ENCODE measurements at places on chromosomes 6 and 20.

- no peak for DNase-seq
Measured at GRCh38 chr6:3592371-3592941, 135.6 kb upstream of the SLC22A23 start.

- DNase-seq: no peak
Measured at GRCh38 chr20:33927724-33928123, 66.0 kb upstream of the RALY start.

DNA sequence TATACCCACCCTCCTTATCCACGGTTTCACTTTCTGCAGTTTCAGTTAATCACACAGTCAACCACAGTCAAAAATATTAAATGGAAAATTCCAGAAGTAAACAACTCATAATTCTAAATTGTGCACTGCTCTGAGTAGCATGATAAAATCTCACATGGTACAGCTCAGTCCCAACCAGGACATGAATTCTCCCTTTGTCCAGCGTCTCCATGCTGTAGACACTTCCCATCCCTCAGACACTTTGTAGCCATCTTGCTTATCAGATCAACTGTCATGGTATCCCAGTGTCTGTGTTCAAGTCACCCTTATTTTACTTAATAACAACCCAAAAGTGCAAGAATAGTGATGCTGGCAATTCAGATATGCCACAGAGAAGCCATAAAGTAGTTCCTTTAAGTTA lies 94.7 kb downstream of the PDE10A start:
- no peak for DNase-seq

DNA sequence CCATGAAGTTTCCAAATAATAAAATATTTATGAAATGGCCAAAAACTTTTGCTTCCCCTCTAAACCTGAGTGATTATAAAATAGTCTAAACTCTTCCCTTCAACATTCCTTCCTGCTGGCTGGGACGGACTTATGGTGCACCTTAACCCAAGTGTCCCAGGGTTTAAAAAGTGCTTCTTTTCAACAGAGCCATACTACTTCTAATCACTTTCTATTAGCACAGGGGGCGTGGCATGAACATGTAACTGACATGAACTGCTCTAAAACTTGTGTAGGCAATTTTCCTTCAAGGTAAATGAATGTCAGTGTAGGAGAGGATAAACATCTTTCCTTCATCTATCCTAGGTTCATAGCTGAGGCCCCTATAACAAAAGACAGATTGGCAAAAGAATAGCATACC lies 163.6 kb upstream of the RIMS1 start:
- DNase-seq: no peak

GRCh38 chr6:154134471-154135147 lies 95.6 kb downstream of the OPRM1 start:
- DNase-seq: no peak

DNA sequence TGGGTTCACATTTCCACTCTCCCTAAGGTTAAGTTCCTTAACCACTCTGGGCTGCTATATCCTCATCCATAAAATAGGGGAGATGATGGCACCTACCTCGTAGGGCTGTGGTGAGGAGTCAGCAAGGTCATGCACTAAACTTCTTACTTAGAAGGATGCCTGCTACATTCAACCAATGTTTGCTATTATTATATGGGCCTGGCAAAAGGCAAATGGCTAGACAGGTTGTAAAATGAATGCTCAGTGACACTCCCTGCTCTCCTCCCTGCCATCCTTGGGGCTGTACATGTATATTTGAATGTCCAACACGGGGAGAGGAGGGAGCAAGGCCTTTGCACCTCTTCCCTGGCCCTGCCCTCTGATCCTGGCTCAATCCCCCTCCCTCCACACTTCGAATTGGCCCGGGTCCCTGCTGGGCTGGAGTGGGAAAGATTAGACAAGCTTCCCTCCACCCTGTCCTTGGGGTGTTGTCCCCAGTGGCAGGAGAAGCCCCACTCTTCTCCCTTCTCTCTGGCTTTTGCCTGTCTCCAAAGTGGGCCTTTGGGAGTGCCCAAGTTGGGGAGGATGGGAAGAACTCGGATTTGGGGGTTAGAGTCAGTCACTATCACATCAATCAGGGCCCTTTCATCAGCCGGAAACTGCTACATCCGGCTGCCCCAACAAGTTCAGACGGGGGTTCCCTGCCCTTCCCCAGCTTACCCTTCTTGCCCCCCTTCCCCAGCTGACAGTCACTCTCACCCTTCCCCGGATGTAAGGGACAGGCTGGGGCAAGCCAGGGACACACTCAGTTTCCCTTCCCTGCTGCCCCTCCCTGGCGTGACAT lies 36.3 kb upstream of the VEGFA start:
- peak; percentile 12 for DNase-seq

DNA sequence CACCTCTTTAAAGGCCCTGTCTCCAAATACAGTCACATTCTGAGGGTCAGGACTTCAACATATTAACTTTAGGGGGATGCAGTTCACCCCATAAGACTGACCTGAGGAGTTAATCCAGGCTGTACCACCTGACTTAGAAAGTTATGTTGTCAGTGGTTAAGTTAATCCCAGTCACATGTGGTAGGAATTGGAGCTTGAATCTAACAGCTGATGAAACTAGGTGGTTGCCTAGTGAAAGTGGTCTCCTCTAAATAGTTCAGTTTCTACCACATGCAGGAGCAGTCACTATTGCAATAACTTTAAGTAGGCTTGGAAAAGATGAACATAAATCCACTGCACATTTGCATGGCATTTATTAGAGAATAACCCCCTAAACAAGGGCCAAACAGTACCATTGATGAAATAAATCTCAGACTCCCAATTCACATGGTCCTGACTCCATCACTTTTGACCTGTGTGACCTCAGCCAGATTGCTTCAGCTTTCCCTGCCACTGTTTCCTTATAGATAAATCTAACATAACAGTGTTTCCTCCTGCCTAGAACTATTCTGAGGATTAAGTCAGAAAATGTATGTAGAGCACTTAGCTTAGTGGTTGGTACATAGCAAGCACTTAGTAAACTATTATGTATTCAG lies 20.1 kb downstream of the SAMD5 start:
- DNase-seq: no peak

- DNase-seq: no peak
Measured at GRCh38 chr20:17646209-17646960, 35.7 kb downstream of the RRBP1 start.

DNA sequence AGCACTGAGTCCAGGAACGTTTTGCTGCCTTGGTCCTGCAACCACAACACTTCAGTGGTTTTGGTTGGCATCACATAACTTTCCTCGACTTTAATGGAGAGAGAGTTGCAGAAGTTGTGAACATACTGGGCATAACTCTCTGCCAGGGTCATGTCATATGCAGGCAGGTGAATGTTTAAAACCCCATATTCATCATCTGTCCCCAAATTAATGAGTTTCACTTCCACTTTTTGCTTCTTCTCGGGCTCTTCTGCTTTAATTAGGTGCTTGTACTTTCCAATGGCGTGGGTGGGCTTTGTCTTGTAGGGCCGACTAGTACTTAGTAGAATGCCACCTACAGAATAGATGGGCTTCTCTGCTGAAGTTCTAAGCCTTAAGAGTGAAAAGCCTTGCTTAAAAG lies 45.2 kb upstream of the TFAP2A start:
- no peak for DNase-seq

DNA sequence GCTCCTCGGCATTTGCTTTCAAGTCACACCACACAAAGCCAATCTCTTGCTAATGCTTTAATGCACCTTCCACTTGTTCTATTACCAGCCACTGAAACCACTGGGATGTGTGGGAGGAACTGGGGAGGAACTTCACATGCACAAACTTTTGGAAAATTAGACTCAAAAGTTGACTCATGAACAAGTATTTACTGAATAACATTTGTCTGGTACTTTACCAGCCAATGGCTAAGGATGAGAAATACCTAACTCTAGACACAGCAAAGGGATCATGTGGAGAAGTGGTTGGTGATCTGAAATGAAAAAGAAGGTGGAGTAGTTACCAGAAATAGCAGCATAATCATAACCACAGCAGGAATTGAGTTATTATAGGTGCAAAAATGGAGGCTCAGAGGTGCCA lies 554.0 kb upstream of the NOX3 start:
- DNase-seq: no peak

DNA sequence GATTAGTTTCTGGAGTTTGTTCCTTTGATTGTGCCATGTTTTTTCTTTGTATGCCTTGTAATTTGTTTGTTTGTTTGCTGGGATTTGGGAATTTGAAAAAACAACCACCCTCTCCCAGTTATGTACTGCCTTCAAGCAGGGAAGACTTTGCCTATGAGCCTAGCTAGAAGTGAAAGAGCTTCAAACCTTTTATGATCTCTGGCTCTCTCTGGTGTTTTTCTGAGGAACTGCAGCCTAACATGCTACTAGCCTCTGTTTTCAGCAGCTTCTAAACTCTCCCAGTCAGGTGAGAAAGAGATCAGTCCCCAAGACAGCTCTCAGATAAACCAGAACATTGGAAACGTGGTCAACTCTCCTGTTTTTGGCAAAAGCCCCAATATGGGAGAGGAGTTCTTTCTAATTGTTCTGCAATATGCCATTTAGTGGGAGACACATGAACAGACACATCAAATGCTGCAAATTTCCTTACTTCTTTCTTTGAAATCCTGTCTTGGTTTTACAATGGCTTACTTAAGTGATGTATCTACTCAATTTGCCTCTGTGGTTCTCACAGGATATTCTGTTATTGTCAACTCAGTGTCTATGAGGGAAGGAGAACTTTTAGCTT lies 58.9 kb upstream of the SERINC1 start:
- DNase-seq: no peak

DNA sequence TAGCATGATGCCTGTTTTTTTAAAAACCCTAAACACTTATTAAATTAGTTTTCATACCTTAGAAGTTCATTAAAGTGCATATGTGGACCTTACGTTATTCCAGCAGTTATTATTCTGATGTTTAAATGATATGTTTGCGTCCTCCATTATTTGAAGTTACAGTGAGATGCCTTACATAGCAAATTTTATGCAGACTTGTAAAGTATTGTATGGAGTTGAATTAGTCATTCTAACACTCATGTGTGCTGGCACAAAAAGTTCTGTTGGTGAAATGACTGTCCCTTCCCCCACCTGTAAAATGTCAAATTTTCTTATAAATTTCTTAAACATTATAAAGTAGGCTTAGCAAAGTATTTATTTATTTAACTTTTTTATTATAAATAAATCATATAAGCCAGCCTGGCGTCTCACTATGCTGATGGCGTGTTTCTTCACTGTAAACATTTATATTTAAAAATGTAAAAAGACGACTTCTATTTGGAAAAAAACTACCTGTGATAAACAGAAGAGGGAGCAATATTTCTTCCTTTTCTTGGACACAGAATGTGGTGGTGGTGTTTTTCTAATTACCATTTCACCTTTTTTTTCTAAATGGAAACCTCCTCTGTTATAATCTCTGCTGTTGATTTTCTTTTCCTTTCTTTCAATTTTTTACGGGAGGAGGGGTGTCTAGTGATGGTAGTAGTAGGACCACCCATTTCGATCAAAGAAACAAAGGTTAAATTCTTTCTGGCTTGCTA lies 155.4 kb downstream of the RFPL4B start:
- no peak for DNase-seq

DNA sequence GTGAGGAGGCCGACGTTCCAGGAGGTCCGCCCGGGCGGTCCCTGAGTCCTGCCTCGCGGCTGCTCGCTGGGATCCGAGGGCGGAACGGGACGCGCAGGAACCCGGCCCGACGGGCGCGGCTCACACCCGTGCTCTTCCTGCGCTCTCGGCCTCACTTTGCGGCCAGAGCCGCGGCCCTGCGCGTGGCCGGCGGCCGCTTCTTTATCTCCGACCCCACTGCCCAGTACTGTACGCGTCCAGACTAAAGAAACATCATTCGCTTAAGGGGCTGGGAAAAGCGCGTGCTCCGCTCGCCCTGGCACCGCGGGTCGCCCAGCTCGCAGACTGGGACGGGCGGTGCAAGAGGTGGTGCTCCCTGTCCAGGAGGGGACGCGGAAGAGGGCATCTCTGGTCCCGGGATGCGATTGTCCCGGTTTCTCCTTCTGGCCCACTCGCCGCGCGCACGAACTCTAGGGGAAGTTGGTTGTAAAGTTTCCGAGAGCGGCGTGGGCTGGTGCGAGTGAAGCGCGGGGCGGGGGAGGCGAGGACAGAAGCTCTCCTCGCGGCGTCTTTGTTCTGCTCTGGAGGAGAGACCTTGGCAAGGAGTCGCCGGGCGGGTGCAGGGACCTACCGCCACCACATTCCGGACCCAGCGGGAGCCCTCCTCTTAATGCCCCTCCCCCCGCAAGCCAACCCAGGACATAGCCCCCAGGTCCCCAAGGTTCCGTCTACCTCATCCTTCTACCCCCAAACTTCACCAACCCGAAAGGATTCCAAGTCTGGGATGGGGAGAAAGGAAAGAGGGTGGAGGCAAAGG lies 71.0 kb downstream of the SOX4 start:
- no peak for DNase-seq

- DNase-seq: no peak
Measured at GRCh38 chr6:71080133-71080532, 123.3 kb upstream of the B3GAT2 start.

- DNase-seq: no peak
Measured at GRCh38 chr20:9225879-9226278, 157.0 kb downstream of the PLCB4 start.

DNA sequence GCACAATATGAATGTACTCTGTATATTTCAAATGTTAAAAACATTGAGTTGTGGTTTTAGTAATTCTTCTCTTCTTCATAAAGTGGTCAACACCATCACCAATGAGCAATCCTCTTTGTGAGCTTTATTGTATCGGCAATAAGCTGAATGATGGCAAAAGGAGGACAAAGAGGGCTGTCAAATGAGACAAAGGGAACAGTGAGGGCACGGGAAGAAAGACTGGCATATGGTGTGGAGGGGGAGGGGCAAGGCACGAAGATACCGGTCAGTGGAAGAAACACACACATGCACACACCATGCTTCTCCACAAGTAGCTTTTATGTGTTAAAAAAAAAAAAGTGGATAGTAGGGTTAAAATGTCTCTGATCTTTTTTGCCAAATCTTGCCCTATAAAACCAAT lies 506.8 kb upstream of the CITED2 start:
- no peak for DNase-seq

DNA sequence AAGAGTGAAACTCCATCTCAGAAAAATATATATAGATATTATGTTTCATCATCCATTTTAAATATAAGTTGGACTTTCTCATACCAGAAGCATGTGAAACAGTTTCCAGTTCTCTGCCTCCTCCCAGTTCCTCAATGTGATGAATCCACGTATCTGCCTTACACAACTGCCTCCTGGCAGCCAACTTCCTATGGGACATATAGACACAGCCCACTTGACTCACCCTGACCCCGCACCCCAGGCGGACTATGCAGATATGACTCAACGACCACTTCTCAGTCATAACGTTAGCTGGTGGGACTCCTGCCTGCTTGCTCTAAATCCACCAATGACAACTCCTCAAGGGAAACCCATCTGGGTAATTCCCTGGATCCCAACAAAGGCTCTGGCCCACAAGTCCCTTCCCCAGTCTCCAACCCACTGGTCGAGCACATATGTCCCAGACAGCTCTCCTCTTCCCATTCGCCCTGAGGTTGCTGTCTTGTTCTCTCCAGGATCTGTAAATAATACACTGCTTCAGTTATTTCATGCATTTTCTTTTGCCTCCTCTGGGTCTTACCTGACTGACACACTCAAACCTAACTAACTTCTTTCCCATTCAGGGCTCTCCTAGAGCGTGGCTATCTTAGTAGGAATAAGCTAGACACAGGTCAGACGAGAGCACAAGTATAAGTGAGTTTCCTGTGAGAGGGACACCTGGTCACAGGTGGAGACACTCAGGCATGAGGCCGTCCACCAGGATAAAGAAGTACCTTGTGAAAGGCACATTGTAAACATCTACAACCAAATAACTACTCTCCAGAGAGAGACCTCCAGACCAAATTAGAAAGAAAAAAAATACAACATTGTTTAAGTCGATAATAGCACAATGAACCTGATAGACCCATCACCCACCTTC lies 548.5 kb downstream of the CD83 start:
- DNase-seq: no peak

GRCh38 chr6:130893277-130893676 lies 66.1 kb downstream of the SMLR1 start:
- no peak for DNase-seq
